Fibroblast of mammary gland (primary cell): ENCODE measurements at places on chromosomes 13 and 19.

DNA sequence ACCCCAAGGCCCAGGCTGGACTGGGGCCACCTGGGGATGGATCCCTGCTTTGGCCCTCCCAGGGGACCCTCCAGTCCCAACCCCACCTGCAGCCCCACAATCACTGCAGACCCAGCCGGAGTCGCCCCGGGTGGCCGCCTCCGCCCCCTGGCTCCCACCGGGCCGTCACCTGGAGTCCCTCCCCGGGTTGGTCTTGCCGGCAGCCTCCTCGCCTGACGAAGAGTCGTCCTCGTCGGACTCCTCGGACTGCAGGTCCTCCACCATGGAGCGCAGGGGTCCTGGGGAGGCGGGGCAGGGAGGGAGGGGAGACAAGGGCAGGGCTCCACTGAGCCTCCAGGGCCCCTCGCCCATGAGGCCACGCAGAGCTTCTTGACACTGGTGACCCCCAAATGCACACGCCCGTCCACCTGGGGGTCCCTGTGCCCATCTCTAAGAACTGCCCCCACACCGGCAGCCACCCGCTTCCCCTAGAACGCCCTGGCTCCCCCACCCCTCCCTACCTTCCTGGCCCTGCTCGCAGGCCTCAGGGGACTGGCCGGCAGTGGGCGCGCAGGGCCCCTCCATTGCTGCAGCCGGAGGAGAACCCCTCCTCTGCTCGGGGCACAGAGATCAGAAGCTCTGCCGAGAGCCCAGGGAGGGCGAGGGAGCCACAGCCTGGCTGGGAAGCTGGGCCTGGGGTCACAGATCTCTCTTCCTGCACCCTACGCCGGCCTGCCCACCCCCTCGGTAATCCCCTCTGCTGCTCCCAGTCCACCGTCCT is 63.4 kb downstream of the MLLT1 start:
- no peak for DNase-seq

DNA sequence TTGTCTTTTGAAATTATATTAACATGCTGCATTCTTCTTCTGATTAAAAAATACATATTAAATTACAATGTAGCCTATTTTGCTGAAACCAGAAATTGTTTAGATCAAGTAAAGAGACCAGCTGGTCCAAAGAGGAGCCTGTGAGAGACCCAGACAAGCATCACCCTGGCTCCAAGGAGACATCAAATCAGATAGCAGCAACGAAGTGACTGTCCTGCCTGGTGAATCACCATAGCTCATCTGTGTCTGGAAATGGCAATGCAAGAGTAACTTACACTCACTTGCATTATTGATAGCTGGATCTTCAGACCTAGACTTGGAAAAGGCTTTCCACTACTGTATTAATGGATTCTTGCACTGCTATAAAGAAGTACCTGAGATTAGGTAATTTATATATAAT is 169.1 kb downstream of the KCTD12 start:
- peak; percentile 46 for DNase-seq

GRCh38 chr19:7915250-7916102 is 846 bp downstream of the TGFBR3L start:
- no peak for DNase-seq

GRCh38 chr13:102999499-102999898 is 66.7 kb downstream of the SLC10A2 start:
- DNase-seq: no peak

GRCh38 chr13:39249982-39250381 is 211.7 kb downstream of the NHLRC3 start:
- no peak for DNase-seq

DNA sequence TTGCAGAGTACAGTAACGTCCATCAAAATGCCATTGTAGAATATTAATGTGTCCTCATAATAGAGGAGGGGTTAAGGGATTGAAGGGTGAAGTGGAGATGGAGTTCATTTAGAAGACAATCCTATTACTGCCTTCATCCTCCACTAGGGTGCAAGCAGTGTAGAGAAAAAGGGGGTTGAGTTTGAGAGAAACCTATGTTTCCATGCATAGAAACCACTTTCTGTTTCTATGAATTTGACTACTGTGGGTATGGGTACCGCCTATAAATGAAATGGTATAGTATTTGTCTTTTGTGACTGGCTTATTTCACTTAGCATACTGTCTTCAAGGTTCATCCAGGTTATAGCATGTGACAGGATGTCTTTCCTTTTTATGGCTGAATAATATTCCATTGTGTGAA is 156.0 kb downstream of the GGACT start:
- no peak for DNase-seq

DNA sequence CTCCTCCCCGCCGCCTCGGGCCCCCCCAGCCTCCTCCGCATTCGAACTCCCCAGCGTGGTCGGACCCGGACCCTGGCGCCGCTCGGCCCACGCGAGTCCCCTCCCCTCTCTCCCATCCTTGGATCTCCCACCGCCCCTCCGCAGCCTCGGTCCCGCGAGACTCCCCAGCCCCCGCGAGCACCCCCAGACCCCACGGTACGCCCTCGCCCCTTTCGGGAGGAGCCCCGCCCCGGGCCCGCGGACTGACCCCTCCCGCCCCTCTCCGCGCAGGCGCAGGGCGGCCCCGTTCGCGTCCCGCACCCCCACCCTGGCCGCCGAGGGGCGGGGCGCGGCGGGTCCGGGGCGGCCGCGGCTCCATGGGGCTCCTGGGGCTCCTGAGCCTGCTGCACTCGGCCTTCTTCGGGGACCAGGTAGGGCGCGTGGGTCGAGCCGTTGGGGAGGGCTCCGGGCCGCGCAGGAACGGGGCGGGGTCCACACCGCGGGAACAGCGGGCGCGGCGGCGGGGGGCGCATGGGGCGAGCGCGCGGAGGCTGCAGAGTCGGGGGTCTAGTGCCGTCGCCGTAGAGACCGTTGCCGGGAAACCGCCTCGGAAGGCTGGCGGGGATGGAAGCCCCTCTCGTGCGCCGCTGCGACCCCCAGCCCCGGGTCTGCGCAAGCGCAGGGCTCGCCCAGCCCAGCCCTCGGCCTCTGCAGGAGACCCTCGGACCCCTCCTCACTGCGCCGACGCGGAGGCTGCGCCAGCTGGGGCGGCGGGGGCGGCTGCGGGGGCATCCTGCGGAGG is 3.8 kb upstream of the APC2 start:
- no peak for DNase-seq

DNA sequence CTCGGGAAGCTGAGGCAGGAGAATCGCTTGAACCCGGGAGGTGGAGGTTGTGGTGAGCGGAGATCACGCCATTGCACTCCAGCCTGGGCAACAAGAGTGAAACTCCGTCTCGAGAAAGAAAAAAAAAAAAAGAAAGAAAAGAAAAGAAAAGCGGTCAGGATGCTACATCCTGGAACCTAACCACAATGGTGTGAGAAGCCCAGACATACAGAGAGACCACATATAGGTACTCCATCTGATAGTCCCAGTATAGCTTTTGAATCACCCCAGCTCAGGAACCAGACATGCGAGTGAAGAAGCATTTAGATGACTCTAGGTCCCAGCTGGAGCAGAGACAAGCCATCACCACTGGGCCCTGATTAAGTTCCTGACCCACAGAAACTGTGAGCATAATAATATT is 3.2 kb downstream of the IFNL1 start:
- no peak for DNase-seq

GRCh38 chr13:41402691-41403511 is 54.4 kb upstream of the RGCC start:
- no peak for DNase-seq

DNA sequence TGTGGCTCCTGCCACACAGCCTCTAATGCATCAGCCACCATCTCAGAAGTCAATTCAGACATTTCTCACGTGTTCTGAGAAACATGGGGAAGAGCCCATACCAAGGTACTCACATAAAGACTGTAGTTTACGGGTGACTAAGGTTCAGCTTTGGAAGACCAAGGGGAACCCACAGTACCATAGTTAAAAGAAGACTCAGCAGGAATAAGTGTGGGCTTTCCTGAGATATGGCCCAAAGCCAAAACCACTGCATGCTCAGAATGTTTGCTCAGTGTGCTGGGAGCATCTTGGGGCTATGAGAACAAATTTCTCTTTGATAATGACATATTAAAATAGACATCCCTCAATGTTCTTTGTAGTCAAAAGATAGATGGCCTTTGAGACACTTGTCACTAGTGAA is 283.8 kb downstream of the DCT start:
- DNase-seq: peak; percentile 97

- no peak for DNase-seq
These were observed 13.7 kb downstream of the PGLS start for GRCh38 chr19:17525141-17525540.

DNA sequence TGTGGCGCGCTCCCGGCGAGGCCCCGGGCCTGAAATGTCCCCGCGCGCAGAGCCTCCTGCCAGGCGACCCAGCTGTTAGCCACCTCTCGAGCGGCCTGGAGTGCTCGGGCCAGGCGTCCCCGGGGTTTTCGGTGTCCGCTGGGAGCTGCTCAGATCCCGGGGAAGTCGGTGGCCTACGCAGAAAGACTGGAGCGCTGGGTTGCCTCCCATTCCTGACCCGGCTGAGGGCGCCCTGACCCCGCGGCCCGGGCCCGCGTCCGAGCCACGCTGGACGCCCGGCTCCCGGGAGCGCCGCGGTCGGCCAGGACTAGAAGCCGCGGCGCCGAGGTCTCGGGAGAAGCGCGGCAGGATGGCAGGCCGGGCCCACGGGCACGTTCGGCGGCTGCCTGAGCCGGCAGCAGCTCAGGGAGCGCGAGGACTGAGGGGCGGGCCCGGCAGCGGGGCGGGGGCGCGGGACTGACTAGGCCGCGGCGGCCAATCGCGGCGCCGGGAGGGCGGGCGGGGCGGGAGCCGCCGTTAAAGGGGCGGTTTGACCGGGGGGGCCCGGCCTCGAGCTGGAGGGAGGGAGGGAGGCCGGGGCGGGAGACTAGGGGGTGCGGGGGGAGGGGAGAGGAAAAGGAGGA is 1.3 kb upstream of the ZIC2 start:
- DNase-seq: peak; percentile 51

DNA sequence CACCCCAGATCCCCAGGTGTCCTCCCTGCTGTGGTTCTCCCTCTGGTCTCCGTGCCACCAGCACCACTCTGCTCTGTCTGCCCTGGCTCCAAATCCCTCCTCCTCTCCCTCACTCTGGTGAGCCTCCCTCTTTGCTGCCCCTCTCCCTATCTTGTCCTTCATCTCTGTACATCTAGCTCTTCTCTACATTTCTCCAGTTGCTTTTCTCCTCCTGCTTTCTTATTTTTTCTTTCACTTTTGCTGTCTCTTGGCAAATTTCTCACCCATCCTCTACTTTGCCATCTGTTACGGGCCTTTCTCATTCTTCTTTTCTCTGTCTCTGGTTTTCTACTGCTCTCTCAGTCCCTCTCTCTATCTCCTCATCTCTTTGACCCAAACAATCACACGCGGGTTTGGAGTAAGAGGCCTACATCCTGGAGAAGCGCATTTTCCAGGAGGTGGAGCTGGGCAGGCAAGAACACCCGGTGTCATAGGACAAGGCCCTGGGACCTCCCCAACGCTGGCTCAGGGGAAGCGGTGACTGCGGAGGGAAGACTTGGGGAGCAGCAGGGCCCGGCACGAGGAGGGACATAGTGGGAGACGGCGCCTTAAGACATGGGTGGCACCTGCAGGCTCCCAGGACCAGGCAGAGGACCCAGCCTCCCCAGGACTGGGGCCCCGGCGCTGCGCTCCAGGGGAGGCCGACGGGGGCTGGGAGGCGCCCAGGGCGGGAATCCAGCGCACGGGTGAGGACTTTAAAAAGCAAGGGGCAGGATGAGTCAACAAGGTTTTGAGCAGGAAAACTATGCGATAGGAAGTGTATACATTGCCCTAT is 9.9 kb downstream of the ZNF611 start:
- DNase-seq: no peak

GRCh38 chr19:2552859-2553258 is 76.9 kb downstream of the GADD45B start:
- DNase-seq: no peak

GRCh38 chr13:91817250-91817649 is 418.8 kb downstream of the GPC5 start:
- DNase-seq: peak; percentile 4

GRCh38 chr19:35742121-35742724 is at the start of gene IGFLR1:
Gene IGFLR1, minus strand, starts transcription at chr19:35742452. Its CDS starts 1,272 bp downstream, at chr19:35741180.
- DNase-seq: no peak

- peak; percentile 82 for DNase-seq
These were observed 291.4 kb downstream of the IRS2 start for GRCh38 chr13:109494925-109495369.

DNA sequence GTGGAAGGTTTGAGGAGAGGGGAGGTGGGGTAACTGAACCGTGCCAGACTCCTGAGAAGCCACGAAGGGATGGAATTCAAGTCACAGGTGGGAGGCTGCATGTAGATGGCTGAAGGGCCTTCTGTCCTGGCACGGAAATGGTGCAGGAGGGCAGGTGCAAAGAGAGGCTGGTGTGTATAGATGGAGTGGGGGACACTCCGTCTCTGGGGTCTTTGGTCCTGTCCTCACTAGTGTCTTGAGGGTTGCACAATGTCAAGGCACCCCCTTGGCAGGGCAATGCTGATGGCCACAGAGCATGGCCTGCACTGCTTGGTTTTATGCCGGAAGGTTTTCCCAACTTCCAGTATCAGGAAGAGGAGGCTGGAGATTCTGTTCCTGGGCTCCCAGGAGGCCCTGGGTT is 82.7 kb upstream of the SIAH3 start:
- DNase-seq: no peak

DNA sequence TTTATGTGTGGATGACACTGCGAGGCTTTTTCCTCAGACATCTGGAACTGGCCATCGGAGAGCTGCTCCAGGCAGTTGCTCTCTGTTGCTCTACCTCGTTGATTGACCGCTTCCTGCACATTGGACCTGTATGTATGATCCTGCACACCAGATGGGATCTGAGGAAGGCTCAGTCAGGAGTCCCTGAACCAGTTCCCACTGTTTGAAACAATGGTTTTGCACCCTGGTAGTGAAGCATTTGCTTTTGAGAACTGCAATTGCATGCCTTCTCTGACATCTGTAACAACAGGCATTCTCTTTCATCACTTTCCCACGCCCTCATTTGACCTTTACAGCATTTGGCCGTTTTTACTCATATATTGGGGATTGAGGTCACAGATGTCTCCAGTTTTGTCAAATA is 61.1 kb upstream of the NPAS1 start:
- DNase-seq: peak; percentile 90

GRCh38 chr19:34259367-34260095 is 5.2 kb downstream of the GARRE1 start:
- DNase-seq: peak; percentile 44

GRCh38 chr19:41638641-41639081 is 11.8 kb upstream of the CEACAM4 start:
- no peak for DNase-seq

- DNase-seq: no peak
These were observed 16.8 kb upstream of the ADGRE2 start for GRCh38 chr19:14795078-14795721.

- peak; percentile 57 for DNase-seq
These were observed 44.1 kb upstream of the RFXAP start for GRCh38 chr13:36774931-36775330.

DNA sequence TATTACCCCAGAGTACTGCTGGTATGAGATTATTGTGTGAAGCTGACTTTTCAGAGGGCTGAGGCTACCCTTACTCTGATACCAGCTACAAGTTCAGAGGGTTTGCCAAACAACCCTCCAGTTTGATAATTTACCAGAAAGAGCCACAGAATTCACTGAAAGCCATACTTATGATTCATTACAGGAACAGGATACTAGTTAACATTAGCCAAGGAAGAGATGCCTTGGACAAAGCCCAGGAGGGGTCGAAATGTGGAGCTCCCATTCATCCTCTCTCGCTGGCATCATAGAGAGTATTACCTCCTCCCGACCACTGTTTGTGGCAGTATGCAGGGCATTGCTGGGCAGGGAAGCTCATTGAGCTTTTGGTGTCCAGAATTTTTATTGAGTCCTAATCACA is 364.3 kb downstream of the KCNRG start:
- DNase-seq: no peak

- DNase-seq: no peak
These were observed 584 bp upstream of the RPS16 start for GRCh38 chr19:39436350-39436716.

- DNase-seq: peak; percentile 40
These were observed 77.9 kb downstream of the CACNA1A start for GRCh38 chr19:13428352-13428751.
